ENCODE measurements at places on chromosomes 16 and 17.

GRCh38 chr16:67395458-67396158 lies 2.3 kb upstream of the TPPP3 start:
- DNase-seq: no peak

- no peak for DNase-seq
Measured at GRCh38 chr16:9054460-9054859, 37.0 kb upstream of the HAPSTR1 start.

DNA sequence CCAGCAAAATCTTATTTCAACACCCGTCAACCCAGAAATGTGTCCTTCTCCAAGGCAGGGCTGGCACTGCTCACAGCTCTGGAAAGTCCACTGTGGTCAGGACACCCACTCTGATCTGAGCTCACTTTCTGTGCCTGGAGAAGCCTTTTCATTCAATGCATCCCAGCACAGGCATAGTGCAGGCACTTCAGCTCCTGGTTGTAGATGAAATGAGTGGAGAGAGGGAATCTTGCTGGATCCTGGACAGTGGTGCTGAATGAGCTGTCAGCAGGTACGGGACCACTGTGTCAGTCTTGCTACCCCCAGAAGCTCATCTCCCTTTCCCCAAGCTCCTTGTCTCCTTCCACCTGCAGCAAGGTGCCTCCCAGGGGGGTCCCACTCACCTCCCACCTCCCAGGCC lies 86.1 kb upstream of the SALL1 start:
- DNase-seq: no peak

GRCh38 chr17:82655038-82655479 lies 6.8 kb upstream of the WDR45B start:
- DNase-seq: no peak

- DNase-seq: no peak
Measured at GRCh38 chr16:89909777-89910716, 8.6 kb upstream of the MC1R start.

Data from amniotic stem cell (primary cell).